Fibroblast of skin of abdomen (primary cell): ENCODE measurements at places on chromosomes 2 and 18.

DNA sequence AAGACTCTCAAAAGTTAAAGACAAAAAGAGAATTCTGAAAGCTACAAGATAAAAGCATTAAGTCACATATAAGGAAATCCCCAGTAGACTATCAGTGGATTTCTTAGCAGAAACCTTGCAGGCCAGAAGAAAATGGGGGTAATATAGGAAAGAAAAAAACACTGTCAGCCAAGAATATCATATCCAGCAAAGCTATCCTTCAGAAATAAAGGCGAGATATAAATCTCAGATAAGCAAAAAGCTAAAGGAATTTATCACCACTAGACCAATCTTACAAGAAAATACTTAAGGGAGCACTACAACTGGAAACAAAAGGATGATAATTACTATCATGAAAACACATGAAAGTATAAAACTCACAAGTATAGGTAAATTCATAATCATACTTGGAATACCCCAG is 63.1 kb downstream of the USP40 start:
- no peak for DNase-seq

GRCh38 chr2:172931918-172932520 is 143.6 kb upstream of the MAP3K20 start:
- DNase-seq: peak; percentile 56

GRCh38 chr2:112310906-112311305 is 35.5 kb downstream of the ZC3H6 start:
- no peak for DNase-seq

GRCh38 chr2:34875091-34875745 is 1276.1 kb upstream of the FAM98A start:
- no peak for DNase-seq

GRCh38 chr18:495017-495416 is 5.5 kb downstream of the COLEC12 start:
- peak; percentile 66 for DNase-seq

- peak; percentile 89 for DNase-seq
These were observed 143.0 kb downstream of the ZNF516 start for GRCh38 chr18:76351961-76352581.

DNA sequence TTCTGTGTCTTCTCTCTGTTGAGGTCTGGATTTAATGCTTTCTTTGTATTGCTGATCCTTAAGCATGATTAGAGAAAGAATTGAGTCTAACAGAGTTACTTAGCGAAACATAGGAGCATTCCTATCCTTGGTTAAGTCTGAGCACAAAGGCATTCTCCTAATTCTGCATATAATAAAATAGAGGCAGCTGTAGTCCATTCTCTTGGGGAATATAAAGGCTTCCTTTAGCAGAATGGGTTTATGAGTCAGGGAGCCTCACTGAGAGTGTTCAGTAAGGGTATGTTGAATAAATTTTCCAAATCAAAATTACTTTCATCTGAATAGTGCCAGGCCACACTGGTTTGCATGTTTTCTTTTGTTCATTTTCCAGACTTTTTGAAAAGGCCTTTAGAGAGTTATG is 101.5 kb downstream of the GALNT1 start:
- DNase-seq: peak; percentile 32

- DNase-seq: peak; percentile 85
These were observed 63.3 kb upstream of the ALPP start for GRCh38 chr2:232315049-232315922.

GRCh38 chr2:148885209-148885608 is 10.2 kb downstream of the KIF5C start:
- no peak for DNase-seq

- no peak for DNase-seq
These were observed 100.7 kb upstream of the ZFP36L2 start for GRCh38 chr2:43327119-43327518.

- DNase-seq: no peak
These were observed 129.7 kb downstream of the PHLPP1 start for GRCh38 chr18:62844850-62845643.

- peak; percentile 87 for DNase-seq
These were observed 137.2 kb downstream of the TRIM43 start for GRCh38 chr2:95728878-95729596.

DNA sequence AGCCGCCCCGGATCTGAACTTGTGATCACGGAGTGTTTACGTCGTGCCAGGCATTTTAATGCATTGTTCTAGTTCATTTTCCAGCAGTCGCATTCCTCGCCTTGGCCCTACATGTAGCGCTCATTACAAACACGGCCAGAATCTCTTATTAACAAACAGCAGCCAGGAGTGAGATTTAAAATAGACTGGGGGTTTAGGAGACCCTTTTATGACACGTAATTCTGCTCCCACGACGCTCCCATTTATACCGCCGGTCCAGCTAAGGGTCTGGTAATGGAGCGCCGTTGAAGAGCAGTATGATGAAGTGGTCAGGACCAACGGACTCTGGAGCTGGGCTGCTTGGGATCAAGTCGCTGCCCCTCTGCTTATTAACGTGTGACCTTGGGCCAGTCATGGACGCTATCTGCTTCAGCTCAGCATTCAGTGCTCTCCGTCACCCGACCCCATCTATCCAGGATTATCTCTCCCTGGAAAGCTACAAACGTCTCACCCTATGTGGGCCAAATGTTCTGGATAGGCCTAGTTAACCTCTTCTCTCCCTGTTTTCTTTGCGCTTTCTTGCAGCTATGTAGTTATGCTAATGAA is 745 bp downstream of the MSH2 start:
- DNase-seq: peak; percentile 33

DNA sequence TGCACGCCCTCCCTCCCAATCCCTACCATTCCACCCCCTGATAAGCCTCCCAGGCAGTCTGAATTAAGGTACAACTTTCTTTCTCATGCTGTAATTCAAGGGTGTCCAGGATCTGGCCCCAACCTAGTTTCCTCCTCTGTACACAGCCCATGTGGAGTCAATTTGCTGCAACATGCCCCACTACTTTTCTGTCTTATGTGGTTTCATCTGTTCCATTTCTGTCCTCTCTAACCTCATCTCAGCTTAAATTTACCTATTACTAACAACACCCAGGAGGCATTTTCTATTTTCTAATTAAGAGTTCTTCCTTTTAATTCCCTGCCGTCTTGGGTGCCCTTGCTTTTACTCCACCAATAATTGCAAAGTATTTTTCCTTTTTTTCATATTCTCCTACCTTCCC is 10.0 kb downstream of the PPP4R1 start:
- DNase-seq: peak; percentile 12

GRCh38 chr2:107932488-107932887 is 53.8 kb upstream of the SLC5A7 start:
- DNase-seq: peak; percentile 85

DNA sequence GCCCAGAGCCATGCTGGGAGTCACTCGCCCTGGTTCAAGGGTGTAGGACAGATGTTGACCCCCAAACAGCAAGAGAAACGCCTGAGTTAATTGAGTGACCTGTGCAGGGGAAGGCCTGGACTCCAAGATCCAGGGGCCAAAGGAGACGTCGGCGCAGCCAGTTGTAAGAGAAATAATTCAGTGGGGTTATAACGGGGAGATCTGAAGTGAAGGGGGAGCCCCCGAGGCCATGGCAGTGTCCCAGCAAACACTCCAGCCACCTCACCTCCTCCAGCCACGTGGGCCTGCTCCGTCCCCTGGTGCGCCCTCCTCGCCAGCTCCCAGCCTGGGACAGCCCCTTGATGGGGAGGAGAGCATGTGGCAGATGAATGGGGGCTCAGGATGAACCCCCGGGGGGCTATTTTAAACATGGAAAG is 130.7 kb upstream of the GPC1 start:
- DNase-seq: no peak

DNA sequence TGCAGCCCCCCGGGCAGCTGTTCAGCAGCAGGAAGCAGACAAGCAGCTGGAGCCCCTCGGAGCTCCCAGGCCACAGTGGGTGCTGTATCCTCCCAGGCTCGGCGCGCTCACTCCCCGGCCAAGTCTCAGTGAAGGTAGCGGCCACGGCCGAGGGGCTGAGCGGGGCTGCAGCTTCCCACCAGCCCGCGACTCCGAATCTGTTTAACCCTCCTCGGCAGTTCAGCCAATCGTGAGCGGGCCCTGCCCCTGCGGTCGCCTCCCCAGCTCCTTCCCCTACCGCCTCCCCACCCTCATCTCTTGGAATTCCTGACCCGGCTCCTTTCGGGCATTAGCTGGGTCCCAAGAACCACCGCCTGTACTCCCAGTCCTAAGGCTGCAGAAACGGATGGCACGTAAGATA is at the start of gene RESP18:
RESP18 (minus strand) TSS at position 203 of the 400 bp plus-strand sequence.
- no peak for DNase-seq

DNA sequence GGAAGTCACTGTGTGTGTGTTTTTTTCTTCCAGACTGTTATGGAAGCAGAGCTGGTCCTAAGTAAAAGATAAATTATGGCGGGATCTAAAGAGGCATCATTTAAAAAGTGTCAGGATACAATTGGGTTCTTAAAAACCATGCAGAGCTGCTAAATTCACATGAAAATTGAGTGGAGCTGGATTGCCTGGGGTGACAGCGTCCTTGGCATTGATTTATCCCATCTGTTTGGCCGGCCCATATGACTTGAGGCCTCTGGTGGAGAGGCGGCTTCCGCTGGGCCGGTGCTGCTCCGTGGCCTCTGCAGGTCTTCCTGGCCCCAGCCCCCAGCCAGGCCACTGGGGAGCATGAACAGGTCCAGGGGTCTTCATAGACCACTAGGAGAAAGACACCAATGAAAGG is 165.5 kb downstream of the GLI2 start:
- no peak for DNase-seq

DNA sequence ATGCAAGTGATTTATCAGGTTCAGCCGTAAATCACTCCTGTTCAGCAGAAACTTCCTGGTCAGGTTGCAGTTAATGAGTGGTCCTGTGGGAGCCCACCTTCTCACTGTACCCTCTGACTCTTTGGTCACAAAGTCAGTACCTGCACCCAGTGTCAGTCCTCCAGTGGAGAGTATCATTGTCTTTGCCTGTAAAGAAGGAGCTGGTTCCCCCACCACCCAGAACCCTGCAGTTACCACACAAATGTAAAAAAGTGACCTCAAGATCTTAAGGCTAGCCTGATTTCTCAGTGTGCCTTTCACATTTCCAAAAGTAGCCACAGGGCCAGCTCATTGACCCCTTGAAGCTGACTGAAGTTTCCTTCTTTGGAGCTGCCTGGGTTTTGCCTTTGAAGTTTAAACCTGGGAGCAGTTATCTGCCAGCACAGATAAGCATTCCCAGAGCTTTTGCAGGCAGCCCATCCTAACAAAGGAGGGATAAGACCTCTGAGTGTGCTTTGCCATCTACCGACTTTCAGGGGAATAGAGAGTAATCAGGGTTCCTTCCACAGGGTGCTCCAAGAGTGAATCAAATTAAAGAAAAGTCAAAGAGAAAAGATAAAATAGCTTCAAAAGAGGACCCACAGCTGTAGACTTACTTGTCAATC is 725.2 kb downstream of the CPS1 start:
- no peak for DNase-seq

GRCh38 chr2:40488101-40488601 is 36.3 kb upstream of the SLC8A1 start:
- peak; percentile 57 for DNase-seq

DNA sequence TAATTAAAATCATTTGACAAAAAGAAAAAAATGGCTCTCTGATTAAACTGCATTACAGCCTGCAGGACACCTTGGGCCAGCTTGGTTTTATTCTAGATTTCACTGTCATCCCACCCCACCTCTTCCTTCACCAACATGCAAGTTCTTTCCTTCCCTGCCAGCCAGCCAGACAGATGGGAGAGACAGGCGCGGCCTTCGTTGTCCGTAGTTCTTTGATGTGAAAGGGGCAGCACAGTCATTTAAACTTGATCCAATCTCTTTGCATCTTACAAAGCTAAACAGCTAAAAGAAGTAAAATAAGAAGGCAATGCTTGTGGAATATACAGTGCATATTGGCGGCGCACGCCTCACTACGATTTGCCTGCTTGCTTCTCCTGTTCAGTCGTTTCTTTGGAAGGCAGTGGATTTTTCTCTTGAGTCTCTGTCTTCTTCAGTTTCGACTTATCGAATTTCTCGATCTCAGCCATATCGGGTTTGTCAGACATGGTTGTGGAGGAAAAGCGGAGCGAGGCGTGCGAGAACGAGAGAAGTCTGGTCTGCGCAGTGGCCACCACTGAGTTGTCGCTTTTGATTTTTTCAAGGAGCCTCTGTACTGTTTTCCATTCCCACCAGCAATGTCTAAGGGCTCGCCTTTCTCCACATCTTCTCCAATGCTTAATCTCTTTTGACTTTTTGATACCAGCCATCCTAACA is 22.4 kb downstream of the COLEC11 start:
- DNase-seq: no peak

DNA sequence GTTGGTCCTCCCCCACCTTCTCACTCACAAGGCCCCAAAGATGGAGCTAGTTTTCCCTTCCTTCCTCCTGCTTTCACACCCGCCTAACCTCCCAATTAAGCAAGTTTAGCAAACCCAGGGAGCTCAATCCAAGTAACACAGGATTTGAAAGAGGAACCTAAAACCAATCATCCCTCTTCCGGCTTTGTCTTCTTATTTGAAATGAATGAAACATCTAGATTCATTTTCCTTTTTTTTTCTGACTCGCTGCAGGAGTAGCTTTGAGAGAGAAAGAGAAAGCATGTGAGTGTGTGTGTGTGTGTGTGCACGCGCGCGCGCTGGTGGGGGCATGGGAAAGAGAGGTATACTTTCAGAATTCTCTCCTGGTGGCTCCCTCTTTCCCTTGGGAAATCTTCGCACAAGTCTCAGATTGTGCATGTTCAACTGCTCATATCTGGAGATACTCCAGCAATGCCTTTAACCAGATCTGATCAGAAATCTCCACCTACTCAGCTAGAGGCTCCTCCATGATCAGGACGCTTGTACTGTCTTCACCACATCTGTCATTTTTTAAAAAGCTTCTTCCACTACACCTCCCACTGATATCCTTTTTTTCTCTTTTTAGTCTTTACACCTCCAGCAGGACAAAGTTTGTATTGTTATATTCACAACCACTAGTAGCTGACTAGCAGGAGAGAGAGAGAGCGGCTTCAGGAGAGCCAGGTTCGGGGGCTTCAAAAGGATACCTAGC is 1.7 kb downstream of the SLC8A1 start:
- peak; percentile 64 for DNase-seq

- DNase-seq: peak; percentile 48
These were observed 50.3 kb downstream of the SH2D6 start for GRCh38 chr2:85468704-85469349.

DNA sequence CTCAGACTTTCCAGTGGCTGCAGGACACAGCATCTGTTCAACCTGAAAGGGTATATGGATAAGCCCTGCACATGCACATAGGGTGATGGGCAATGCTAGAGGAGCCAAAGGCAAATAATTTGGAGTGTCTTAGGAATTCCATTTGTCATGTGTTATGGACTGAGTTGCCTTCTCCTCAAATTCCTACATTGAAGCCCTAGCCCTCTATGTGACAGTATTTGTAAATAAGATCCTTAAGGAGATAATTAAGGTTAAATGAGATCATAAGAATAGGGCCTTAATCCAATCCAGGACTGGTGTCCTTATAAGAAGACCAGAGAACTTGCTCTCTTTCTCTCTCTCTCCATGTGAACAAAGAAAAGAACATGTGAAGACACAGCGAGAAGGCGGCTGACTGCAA is 42.9 kb upstream of the CREG2 start:
- DNase-seq: peak; percentile 55
